ENCODE measurements at places on chromosomes 4 and X. TPM values are rescaled to one million over a fixed set of nuclear protein-coding genes. Genes with fewer than 3 reads are reported as not detected.

The LUZP4 gene
- total RNA-seq: not detected

The ZDHHC15 gene
- not detected for total RNA-seq

The ARHGAP36 gene
- total RNA-seq: not detected

The MAGEA9B gene
- not detected for total RNA-seq

The ODAPH gene
- total RNA-seq: not detected

The AMBN gene
- not detected for total RNA-seq

The SATL1 gene
- total RNA-seq: not detected

The CXCR3 gene
- total RNA-seq: not detected
